Breast epithelium (tissue), 4 donors: ENCODE measurements at places on chromosomes 1 and 21. TPM values are rescaled to one million over a fixed set of nuclear protein-coding genes. Genes with fewer than 3 reads are reported as not detected.
A peak's percentile ranks its signal among the peaks of the same experiment; 100 is the strongest.

GRCh38 chr21:21463456-21463855, 465.2 kb downstream of the NCAM2 start:
- H3K4me3 ChIP-seq = no peak overlapping the region
- no peaks in the 10 kb centered on the region for H3K4me1 ChIP-seq
- H3K36me3 ChIP-seq = no peaks in the 10 kb centered on the region

GRCh38 chr21:37224861-37225839, 42.0 kb downstream of the VPS26C start:
- H3K27ac ChIP-seq = no peak overlapping the region
- DNase-seq = no peak
- H3K4me1 ChIP-seq = no peaks in the 10 kb centered on the region
- no peaks in the 10 kb centered on the region for H3K27me3 ChIP-seq

- H3K27me3 ChIP-seq = no peaks in the 10 kb centered on the region
- no peaks in the 10 kb centered on the region for H3K4me1 ChIP-seq
- no peak overlapping the region for H3K4me3 ChIP-seq
- DNase-seq = no peak
Observed at GRCh38 chr21:21481239-21481638, 483.0 kb downstream of the NCAM2 start.

DNA sequence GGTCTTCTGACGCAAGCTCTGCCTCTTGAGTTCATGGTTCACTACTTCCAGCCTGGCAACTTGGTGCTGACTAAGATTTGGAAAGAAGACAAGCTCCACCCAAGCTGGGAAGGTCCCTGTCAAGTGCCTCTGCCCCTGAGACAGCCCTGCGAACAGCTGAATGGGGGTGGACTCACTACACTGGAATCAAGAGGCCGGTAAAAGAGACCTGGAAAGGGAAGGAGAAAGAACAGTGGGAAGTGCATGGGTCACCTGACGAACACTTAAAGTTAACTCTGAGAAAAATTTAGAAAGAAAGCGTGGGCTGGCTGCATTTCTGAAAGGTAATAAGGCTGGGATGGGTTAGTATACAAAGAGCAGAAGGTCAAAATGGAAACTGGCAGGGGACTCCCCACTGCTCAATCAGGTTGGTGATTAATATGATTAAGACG, 26.1 kb upstream of the ZNF496 start:
- H3K27ac ChIP-seq = peak overlapping the region; percentile 61
- no peaks in the 10 kb centered on the region for H3K27me3 ChIP-seq
- DNase-seq = no peak
- no peaks in the 10 kb centered on the region for H3K36me3 ChIP-seq

GRCh38 chr1:171788696-171789095, 7.2 kb downstream of the METTL13 start:
- no peak for DNase-seq
- H3K36me3 ChIP-seq = peaks cover 22% of the 10 kb centered on the region
- no peak overlapping the region for H3K27ac ChIP-seq
- no peaks in the 10 kb centered on the region for H3K27me3 ChIP-seq
- no peaks in the 10 kb centered on the region for H3K4me1 ChIP-seq

DNA sequence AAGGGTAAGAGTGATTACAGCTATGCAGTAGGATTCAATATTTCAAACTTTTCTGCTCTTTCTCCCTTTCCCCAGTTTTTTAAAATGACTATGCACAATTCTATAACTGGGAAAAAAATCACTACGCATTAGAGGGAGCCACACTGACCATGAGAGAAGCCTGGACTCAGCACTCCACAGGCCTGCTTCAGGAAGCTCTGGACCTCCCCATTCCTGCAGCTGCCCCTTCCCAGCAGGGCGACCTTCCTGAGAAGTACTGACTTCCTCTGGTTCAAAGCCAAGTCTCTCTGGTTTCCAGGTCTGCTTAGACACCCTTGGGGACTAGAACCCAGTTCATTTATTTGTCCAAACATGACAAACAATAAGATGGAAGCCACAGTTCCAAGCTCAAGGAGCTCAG, 42.0 kb upstream of the CLSTN1 start:
- no peak overlapping the region for H3K4me3 ChIP-seq
- H3K4me1 ChIP-seq = peaks cover 11% of the 10 kb centered on the region
- H3K27me3 ChIP-seq = no peaks in the 10 kb centered on the region
- no peak for DNase-seq
- H3K36me3 ChIP-seq = no peaks in the 10 kb centered on the region

- no peaks in the 10 kb centered on the region for H3K4me1 ChIP-seq
- no peaks in the 10 kb centered on the region for H3K27me3 ChIP-seq
- H3K4me3 ChIP-seq = no peak overlapping the region
- no peak for DNase-seq
- H3K36me3 ChIP-seq = no peaks in the 10 kb centered on the region
Observed at GRCh38 chr1:180382326-180383115, 119.9 kb downstream of the ACBD6 start.

DNA sequence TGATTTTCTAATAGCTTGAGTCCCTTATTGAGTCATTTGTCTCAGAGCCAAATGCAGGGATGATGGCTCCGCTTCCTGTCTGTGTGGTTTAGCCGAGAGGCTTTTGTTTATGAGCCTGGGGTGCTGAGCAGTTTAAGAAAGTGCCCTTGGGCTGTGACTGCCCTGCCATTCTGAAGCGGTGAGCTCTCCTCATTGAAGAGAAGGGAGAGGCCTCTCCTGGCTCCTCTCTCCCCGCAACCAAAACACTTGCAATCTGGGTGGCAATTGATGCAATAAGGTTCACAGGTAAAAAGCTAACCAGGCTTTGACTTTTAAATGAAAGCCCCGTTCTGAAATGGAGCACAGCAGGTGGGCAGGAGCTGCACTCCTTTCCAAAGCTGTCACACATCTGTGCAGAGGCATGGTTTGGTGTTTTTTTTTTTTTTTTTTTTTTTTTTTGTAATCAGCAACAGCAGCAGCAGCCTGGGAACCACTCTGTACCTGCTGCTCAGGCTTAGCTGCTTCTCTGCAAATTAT, 403.7 kb downstream of the SIPA1L2 start:
- H3K27ac ChIP-seq = no peak overlapping the region
- no peaks in the 10 kb centered on the region for H3K36me3 ChIP-seq
- no peak overlapping the region for H3K4me3 ChIP-seq
- H3K4me1 ChIP-seq = no peaks in the 10 kb centered on the region
- no peaks in the 10 kb centered on the region for H3K27me3 ChIP-seq

DNA sequence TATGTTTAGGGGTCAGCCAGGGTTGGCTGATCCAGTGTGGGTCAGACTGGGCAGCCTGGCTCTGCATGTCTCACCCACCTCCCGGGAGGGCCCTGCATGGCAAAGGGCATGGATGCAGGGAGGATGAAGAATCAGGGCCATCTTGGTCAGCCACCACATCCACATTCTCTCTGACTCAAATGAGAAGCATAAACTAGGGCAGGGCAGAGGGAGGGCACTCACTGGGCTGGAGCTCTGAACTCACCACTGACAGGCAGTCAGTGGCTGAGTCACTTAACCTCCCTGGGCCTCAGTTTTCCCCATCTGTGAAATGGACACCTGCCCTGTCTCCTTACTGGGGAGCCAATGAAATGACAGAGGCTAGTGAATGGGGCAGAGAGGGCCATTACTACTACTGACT, 4.3 kb upstream of the CELA2A start:
- no peaks in the 10 kb centered on the region for H3K36me3 ChIP-seq
- H3K27me3 ChIP-seq = no peaks in the 10 kb centered on the region

- no peaks in the 10 kb centered on the region for H3K4me1 ChIP-seq
- H3K36me3 ChIP-seq = no peaks in the 10 kb centered on the region
- no peaks in the 10 kb centered on the region for H3K27me3 ChIP-seq
- no peak overlapping the region for H3K4me3 ChIP-seq
- H3K27ac ChIP-seq = no peak overlapping the region
- no peak for DNase-seq
Observed at GRCh38 chr21:40445349-40445921, 401.5 kb downstream of the DSCAM start.

DNA sequence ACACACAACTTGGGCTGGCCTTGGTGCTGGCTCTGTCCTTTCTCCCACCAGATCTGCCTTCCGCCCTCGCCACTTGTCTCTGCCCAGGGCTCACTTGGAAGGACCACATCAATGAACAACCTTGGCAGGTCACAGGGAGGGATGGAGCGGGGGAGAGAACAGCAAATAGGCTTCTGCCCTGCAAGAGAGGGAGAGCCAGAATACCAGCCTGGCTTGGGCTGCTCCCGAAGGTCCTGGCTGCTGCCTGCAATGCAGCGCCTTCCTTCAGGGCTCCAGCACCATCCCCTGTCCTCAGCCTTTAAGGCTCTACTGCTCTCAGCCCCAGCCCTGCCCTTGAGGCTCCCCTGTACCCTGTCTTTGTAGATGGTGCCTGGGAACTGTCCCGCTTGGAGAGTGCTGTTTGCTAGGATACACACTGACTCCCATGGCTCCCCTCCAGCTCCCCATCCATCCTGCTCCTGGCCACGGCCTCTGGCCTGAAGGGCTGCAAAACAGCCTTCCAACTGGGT, 43.8 kb downstream of the HIVEP3 start:
- H3K4me3 ChIP-seq = no peak overlapping the region
- H3K36me3 ChIP-seq = no peaks in the 10 kb centered on the region
- no peak for DNase-seq
- no peak overlapping the region for H3K27ac ChIP-seq

- no peaks in the 10 kb centered on the region for H3K4me1 ChIP-seq
- H3K27me3 ChIP-seq = no peaks in the 10 kb centered on the region
- H3K4me3 ChIP-seq = no peak overlapping the region
- H3K36me3 ChIP-seq = no peaks in the 10 kb centered on the region
- no peak for DNase-seq
Observed at GRCh38 chr1:16158993-16159831, 3.3 kb upstream of the EPHA2 start.

DNA sequence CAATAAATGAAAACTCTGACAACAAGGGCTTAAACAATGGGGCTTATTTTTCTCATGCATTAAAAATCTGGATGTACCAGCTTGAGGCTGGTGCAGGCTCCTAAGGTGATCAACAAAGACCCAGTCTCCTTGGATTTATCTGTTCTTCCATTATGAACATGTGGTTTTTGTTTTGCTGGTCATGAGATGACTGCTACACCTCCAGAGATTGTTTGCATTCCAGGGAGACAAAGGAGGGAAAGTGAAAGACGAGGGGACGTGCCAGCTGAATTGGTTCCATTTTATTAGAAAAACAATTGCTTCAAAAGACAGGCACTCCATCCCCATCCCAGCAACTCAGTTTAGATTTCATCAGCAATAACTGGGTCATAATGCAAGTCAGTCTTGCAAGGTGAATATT, 90.9 kb upstream of the KCNK1 start:
- no peaks in the 10 kb centered on the region for H3K27me3 ChIP-seq
- no peak for DNase-seq
- H3K4me1 ChIP-seq = no peaks in the 10 kb centered on the region
- H3K36me3 ChIP-seq = no peaks in the 10 kb centered on the region

- peak overlapping the region; percentile 97 for H3K27ac ChIP-seq
- no peak for DNase-seq
- H3K4me3 ChIP-seq = peak overlapping the region; percentile 69
Observed at GRCh38 chr1:161200992-161201835, 953 bp upstream of the NDUFS2 start.

DNA sequence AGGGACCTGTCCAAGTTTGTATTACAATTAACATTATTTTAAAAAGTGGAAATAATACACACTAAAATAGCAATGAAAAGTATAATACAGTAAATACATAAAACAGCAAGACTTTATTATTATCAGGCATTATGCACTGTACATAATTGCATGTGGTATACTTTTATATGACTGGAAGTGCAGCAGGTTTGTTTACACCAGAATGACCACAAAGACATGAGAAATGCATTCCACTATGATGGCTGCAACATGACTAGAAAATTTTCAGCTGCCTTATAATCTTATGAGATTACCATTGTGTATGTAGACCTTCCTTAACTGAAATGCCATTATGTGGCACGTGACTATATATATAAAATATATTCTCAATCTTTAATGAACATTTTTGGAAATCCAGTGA, 1699.6 kb downstream of the KCNT2 start:
- H3K27me3 ChIP-seq = no peaks in the 10 kb centered on the region
- H3K27ac ChIP-seq = no peak overlapping the region
- H3K4me3 ChIP-seq = no peak overlapping the region
- no peaks in the 10 kb centered on the region for H3K4me1 ChIP-seq
- no peak for DNase-seq

DNA sequence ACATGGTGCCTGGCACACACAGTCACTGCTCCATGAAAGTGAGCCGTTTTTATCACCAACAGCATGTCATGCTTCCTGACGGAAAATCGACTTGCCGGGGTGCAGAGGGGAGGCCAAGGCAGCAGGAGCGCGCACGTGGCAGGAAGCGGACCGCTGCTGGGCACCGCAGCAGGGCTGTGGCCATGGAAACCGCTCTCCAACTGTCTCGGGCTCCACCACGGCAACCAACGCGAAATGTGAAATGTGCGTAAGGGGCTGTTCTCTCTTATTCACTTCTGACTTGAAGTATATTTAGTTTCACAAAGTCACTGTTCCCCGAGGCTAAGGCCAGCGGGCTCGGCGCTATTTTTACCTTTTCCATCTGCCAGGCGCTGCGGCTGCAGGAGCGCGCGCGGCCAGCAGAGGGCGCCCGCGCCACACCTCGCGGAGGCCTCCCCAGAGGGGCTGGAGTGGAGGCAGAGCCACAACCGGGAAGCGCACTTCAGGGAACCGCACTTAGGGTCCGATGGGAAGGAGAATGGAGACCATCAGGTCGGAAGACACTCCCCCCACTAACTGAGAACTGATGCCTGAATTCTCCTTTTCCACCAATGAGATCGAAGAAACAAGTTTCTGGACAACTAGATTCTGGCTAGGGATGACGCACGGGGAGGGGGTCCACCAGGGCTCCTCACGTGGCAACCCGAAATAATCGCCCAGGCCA, 19.7 kb downstream of the RCC2 start:
- H3K27ac ChIP-seq = no peak overlapping the region
- no peak overlapping the region for H3K4me3 ChIP-seq
- no peaks in the 10 kb centered on the region for H3K27me3 ChIP-seq
- H3K4me1 ChIP-seq = no peaks in the 10 kb centered on the region

- H3K27me3 ChIP-seq = no peaks in the 10 kb centered on the region
- no peaks in the 10 kb centered on the region for H3K36me3 ChIP-seq
- DNase-seq = no peak
- no peak overlapping the region for H3K4me3 ChIP-seq
- H3K27ac ChIP-seq = no peak overlapping the region
Observed at GRCh38 chr1:239023732-239024360, 362.5 kb upstream of the CHRM3 start.

- no peaks in the 10 kb centered on the region for H3K36me3 ChIP-seq
- H3K4me1 ChIP-seq = peaks cover 9% of the 10 kb centered on the region
- peak overlapping the region; percentile 48 for H3K4me3 ChIP-seq
- no peaks in the 10 kb centered on the region for H3K27me3 ChIP-seq
Observed at GRCh38 chr1:59146651-59147358, 150.1 kb upstream of the FGGY start.

DNA sequence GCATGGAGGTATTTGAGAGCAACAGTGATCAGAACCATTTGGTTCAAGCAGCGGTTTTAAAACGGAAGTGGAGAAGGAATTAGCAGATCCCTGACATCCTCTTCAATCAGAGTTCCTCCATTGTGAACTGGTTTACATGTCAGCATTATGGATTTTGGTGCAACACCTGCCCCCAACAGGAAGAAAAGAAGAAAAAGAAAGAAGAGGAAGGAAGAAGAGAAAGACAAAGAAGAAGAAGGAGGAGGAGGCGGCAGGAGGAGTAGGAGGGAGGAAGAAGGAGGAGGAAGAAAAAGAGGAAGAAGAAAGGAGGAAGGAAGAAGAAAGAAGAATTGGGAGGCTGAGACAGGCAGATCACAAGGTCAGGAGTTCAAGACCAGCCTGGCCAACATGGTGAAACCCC, 17.4 kb downstream of the NDUFS5 start:
- no peak overlapping the region for H3K4me3 ChIP-seq
- no peak for DNase-seq
- H3K4me1 ChIP-seq = no peaks in the 10 kb centered on the region

PTCH2 gene
- total RNA-seq = 2.2 TPM

FABP3 gene
- total RNA-seq = 15.0 TPM

LEMD1 gene
- total RNA-seq = not detected

ADAMTS5 gene
- total RNA-seq = 89.3 TPM

KIF2C gene
- total RNA-seq = 0.98 TPM

ZNF695 gene
- total RNA-seq = not detected

NID1 gene
- 60.3 TPM for total RNA-seq

LHX8 gene
- not detected for total RNA-seq
